ENCODE measurements at places on chromosomes 2 and 18. TPM values are rescaled to one million over a fixed set of nuclear protein-coding genes. Genes with fewer than 3 reads are reported as not detected.
A peak's percentile ranks its signal among the peaks of the same experiment; 100 is the strongest.

The STPG4 gene
- total RNA-seq: 0.74 TPM

The PAX8 gene
- total RNA-seq: 2.5 TPM

GRCh38 chr2:162184821-162185450 is 32.9 kb upstream of the GCG start:
- peaks cover 21% of the 10 kb centered on the region for H3K27me3 ChIP-seq
- H3K36me3 ChIP-seq: no peaks in the 10 kb centered on the region
- H3K4me3 ChIP-seq: no peak overlapping the region
- H3K27ac ChIP-seq: no peak overlapping the region
- peaks cover 3% of the 10 kb centered on the region for H3K4me1 ChIP-seq

The ACVR1C gene
- total RNA-seq: 2.1 TPM

DNA sequence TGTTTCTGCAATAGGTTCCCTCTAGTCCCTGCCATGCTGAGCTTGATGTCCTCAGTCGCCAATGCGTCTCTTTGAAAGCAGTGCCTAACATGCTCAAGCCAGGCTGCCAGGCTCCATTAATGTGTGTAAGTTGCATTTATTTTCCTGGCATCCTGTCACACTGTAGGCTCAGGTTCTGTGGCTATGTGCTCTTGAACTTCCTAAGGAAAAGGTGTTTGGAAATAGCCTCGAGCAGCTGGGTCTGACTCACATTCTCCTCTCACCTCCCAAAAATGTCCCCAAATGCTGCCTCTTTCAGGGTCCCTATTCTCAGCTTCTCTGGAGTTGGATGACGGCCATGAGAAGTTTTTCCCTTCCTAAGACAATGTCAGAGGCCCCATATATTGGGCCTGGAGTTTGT is 58.0 kb upstream of the SLC14A2 start:
- H3K4me1 ChIP-seq: peaks cover 1% of the 10 kb centered on the region
- no peak overlapping the region for H3K4me3 ChIP-seq
- no peak overlapping the region for H3K27ac ChIP-seq
- H3K27me3 ChIP-seq: no peaks in the 10 kb centered on the region
- DNase-seq: no peak

- peaks cover 33% of the 10 kb centered on the region for H3K4me1 ChIP-seq
- no peak for DNase-seq
- H3K36me3 ChIP-seq: peaks cover 51% of the 10 kb centered on the region
- no peak overlapping the region for H3K27ac ChIP-seq
- H3K27me3 ChIP-seq: no peaks in the 10 kb centered on the region
These were observed 20.5 kb downstream of the PUM2 start for GRCh38 chr2:20330192-20330591.

- peaks cover 39% of the 10 kb centered on the region for H3K4me1 ChIP-seq
- H3K4me3 ChIP-seq: no peak overlapping the region
- no peak for DNase-seq
- H3K27ac ChIP-seq: no peak overlapping the region
- H3K36me3 ChIP-seq: peaks cover 9% of the 10 kb centered on the region
These were observed 4.1 kb upstream of the TNP1 start for GRCh38 chr2:216863946-216864345.

DNA sequence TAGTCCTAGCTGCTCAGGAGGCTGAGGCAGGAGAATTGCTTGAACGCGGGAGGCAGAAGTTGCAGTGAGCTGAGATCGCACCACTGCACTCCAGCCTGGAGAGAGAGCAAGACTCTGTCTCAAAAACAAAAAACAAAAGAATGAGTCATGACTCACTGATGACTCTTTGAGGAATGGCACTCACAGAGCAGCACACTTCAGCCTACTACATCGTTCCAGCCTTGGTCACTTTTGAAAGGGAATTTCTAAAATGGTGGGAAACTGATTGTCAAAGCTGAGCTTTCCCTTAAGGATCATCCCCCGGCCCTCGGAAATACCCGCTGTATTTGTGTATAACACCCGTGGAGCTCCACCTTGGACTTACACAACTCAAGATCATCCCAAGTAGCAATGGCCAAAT is 217.3 kb upstream of the HS6ST1 start:
- H3K36me3 ChIP-seq: no peaks in the 10 kb centered on the region
- H3K4me1 ChIP-seq: no peaks in the 10 kb centered on the region
- peaks cover 10% of the 10 kb centered on the region for H3K27me3 ChIP-seq
- no peak overlapping the region for H3K4me3 ChIP-seq
- no peak for DNase-seq

DNA sequence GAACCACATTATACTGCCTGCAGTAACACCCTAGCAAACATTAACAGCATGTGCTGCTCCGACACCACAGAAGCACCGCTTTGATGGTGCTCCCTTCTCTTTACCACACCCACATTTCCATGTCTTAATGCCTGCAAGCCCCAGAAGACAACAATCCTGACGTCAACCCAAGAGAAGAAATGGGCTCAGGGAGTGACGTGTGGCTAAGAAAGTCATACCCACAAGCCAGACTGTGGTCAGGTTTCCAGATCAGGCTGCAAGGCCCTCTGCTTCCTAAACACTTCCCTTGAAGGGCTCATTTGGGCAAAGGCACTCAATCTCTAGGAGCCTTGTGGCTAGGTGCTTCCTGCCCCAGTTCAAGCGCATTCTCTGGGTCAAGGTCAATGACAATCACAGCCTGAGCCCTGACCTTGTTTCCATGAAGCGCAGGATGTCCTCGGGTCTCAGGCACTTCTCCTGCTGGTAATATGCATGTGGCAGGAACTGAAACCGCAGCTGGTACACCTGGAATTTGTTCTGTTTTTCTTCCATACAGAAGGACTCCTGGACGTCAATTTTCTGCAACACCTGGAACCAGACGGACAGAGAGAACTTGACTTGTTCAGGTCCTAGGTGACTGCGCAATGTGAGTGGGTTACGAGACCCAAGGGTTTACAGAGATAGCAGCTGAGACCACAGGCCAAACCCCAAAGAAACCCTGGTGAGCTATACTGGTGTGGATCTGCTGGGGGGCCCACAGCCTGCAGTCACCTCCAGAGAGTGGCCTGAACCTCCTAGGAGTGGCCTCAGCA is 67.2 kb downstream of the POLR1A start:
- H3K36me3 ChIP-seq: peaks cover 31% of the 10 kb centered on the region
- no peaks in the 10 kb centered on the region for H3K27me3 ChIP-seq
- peak; percentile 72 for DNase-seq
- peaks cover 65% of the 10 kb centered on the region for H3K4me1 ChIP-seq

The CIB4 gene
- not detected for total RNA-seq

GRCh38 chr2:240567137-240567871 is 980 bp upstream of the RNPEPL1 start:
- no peaks in the 10 kb centered on the region for H3K27me3 ChIP-seq
- peak overlapping the region; percentile 96 for H3K27ac ChIP-seq
- H3K4me3 ChIP-seq: peak overlapping the region; percentile 96
- peaks cover 25% of the 10 kb centered on the region for H3K36me3 ChIP-seq
- peak; percentile 56 for DNase-seq
- H3K4me1 ChIP-seq: peaks cover 50% of the 10 kb centered on the region

GRCh38 chr18:68703326-68703725 is 11.6 kb downstream of the TMX3 start:
- no peaks in the 10 kb centered on the region for H3K27me3 ChIP-seq
- H3K4me1 ChIP-seq: peaks cover 23% of the 10 kb centered on the region
- no peak overlapping the region for H3K4me3 ChIP-seq
- no peak overlapping the region for H3K27ac ChIP-seq
- DNase-seq: no peak

DNA sequence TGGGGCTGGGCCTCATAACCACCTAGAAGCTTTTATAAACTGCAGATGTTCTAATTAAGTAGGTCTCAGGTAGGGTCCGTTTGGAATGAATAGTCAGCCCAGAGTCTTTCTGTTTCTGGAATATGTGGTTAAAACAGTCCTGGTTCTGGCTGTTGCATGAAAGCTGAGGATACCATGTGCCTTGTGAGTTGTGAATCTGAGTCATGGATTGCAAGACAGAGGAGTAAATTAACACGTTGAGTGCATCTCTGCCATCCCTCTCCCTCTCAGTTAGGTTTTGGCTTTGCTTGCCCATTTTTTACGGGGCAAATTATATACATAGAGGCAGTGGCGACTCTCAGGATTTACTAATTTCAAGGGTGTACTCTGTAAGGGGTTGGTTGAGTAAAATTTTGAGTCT is 59.1 kb downstream of the NCK2 start:
- H3K27ac ChIP-seq: peak overlapping the region; percentile 64
- peak overlapping the region; percentile 6 for H3K4me3 ChIP-seq
- DNase-seq: no peak
- H3K27me3 ChIP-seq: no peaks in the 10 kb centered on the region
